ENCODE measurements at places on chromosomes 5 and 9. TPM values are rescaled to one million over a fixed set of nuclear protein-coding genes. Genes with fewer than 3 reads are reported as not detected.

GRCh38 chr9:106963684-106964083, 100.7 kb downstream of the ZNF462 start:
- no peaks in the 10 kb centered on the region for H3K27me3 ChIP-seq
- no peak overlapping the region for H3K27ac ChIP-seq
- DNase-seq: no peak
- H3K4me3 ChIP-seq: no peak overlapping the region

DNA sequence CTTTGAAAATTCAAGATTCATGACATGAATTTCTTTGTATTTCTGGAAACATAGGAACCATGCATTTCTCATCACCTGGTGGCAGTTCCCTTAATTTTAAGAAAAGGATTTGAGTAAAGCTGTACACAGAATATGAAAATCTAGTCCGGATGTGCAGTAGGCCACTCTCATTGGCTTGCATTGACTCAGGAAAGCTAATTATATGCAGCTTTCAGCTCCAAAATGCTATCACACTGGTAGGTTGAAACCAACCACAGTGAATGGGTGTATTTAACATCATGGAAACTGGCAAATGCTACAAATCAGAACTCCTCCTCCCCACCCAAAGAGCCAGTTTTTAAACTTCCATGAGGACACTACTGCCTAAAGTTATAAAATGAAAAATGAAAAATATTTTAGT, 161.6 kb upstream of the FBXL17 start:
- H3K27me3 ChIP-seq: no peaks in the 10 kb centered on the region
- no peaks in the 10 kb centered on the region for H3K4me1 ChIP-seq
- DNase-seq: no peak
- no peaks in the 10 kb centered on the region for H3K36me3 ChIP-seq
- no peak overlapping the region for H3K27ac ChIP-seq

- no peaks in the 10 kb centered on the region for H3K27me3 ChIP-seq
- no peak overlapping the region for H3K27ac ChIP-seq
- H3K4me1 ChIP-seq: peaks cover 68% of the 10 kb centered on the region
These were observed 5.6 kb downstream of the JMY start for GRCh38 chr5:79241535-79241979.

GRCh38 chr9:121196389-121196788, 5.3 kb downstream of the RAB14 start:
- H3K27ac ChIP-seq: peak overlapping the region; percentile 54
- no peaks in the 10 kb centered on the region for H3K27me3 ChIP-seq
- peaks cover 13% of the 10 kb centered on the region for H3K36me3 ChIP-seq
- H3K4me1 ChIP-seq: peaks cover 75% of the 10 kb centered on the region

DNA sequence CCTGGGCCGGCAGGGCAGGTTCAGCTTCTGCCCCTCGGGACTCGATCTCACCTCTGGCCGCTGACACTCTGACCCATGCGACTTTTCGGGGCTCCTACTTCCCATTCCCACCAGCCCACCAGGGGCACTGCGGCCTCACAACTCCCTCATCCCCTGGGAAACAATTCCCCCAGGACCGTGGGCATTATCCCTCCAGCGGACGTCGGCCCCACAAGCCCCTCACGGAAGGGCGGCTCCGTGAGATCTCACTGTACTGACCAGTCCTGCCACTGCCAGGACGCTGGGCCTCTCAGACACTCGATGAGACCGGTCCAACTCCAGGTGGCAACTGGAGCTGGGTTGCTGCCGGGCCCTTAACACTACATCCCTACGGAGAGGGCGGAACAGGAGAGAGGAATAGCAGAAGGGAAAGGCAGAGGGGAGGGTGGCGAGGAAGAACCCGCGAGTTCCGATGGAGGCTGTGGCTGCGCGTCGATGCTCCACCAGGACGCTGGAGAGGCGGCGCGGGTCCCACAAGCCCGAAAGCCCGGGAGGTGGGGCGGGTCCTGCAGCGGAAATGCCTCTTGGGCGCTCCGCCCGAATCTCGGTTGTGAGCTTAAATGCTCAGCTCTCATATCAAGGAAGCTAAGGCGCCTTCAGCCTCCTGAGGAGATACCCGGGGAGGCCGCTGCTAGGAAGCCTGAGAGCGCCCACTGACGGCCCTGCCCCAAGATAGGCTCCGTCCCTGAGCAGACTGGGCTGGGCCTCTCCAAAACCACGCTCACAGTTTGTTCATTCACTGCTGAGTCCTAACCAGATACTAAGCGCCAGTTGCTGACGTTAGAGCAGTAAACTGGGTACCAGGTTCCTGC, 36.3 kb downstream of the VCP start:
- peak overlapping the region; percentile 49 for H3K4me3 ChIP-seq
- peak overlapping the region; percentile 36 for H3K27ac ChIP-seq

TMEM174 gene
- total RNA-seq: not detected

DNA sequence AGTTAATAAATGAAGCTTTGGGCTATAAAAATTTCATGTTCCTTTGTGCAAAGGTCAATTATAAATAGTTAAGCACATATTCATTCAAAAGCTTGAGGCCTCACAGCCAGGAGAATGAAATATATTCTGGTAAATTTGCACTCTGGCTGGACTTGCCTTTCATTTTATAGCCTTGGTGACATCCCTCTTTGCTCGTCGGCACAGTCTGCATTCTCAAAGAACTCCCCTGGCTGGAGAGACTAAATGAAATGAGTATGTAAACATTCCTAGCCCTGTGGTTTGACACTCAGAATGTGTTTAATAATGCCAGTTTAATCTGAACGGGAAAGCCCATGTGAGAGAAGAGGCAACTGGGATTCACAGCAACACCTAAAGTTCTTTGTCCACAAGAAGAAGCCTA, 285.6 kb downstream of the BRINP1 start:
- no peaks in the 10 kb centered on the region for H3K27me3 ChIP-seq
- H3K4me3 ChIP-seq: no peak overlapping the region
- peaks cover 1% of the 10 kb centered on the region for H3K36me3 ChIP-seq
- no peak overlapping the region for H3K27ac ChIP-seq
- H3K4me1 ChIP-seq: no peaks in the 10 kb centered on the region
- DNase-seq: no peak

DNA sequence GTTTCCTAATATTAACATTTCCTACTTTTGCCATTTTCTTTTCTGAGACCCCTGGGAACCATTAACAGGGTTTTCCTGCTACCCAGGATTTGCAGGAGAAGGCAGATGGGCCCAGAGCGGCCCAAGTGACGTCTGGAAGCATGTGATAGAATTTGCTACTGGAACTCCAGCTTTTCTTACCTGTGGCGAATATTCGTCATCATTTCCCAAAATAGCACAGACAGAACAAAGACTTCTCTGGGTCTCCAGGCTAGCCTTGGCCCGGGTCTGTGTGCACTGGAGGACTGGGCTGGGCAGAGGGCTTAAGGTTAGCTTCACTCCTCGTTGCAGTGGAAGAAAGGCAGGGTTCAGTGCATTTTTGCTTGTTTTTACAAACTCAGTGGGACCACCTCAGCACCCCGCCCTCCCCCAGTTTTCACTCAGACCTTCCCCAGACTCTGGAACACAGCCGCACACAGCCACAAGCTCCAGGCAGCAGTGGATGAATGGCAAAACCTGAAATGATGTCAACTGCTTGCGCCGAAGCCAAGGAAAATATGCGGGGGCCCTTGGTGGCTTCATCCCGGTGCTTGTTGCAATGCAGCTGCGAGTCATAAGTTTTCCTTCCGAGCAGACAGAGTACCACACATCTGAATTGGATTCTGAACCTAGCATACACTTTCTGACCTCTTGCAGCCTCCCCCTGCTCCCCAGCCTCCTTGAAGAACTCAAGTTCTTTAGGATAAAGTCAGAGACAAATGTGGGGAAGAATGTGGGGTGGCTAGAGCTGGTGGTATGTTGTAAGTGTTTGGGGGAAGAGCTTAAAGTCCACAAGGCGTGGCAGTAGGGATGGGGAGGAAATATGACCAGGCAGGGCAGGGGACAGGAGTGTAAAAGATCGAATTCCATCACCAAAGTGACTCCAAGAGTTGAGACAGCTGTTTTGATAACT, 586.0 kb downstream of the CCDC171 start:
- peak overlapping the region; percentile 40 for H3K27ac ChIP-seq
- no peaks in the 10 kb centered on the region for H3K27me3 ChIP-seq
- no peaks in the 10 kb centered on the region for H3K36me3 ChIP-seq
- no peak overlapping the region for H3K4me3 ChIP-seq

DNA sequence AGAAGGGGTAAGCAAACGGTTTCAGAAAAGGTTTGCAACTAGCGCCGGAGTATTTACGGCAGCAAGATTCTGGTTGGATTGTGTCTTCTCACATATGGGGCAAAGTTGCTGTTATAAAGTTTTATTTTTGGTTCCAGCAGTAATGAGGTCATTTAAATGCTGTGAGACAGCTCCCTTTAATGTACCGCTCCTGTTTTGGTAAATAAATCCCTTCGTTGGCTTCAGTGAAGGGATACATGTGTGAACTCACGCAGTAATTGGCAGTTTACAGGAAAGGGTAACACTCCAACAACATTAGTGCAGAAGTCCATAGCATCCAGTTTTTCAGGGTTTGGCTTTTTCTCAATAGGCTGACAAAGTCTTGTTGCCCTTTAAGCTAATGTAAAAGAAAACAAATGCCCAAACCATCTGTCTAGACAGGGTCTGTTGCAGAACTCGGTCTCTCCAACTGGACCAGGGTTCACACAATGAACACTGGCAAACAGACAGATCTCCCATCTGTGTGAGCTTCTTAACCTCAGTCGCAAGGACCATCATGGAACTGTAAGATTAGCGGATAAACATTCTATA, 184.0 kb downstream of the GOLPH3 start:
- H3K4me3 ChIP-seq: no peak overlapping the region
- peaks cover 6% of the 10 kb centered on the region for H3K4me1 ChIP-seq
- peaks cover 2% of the 10 kb centered on the region for H3K36me3 ChIP-seq
- no peaks in the 10 kb centered on the region for H3K27me3 ChIP-seq
- no peak for DNase-seq

DNA sequence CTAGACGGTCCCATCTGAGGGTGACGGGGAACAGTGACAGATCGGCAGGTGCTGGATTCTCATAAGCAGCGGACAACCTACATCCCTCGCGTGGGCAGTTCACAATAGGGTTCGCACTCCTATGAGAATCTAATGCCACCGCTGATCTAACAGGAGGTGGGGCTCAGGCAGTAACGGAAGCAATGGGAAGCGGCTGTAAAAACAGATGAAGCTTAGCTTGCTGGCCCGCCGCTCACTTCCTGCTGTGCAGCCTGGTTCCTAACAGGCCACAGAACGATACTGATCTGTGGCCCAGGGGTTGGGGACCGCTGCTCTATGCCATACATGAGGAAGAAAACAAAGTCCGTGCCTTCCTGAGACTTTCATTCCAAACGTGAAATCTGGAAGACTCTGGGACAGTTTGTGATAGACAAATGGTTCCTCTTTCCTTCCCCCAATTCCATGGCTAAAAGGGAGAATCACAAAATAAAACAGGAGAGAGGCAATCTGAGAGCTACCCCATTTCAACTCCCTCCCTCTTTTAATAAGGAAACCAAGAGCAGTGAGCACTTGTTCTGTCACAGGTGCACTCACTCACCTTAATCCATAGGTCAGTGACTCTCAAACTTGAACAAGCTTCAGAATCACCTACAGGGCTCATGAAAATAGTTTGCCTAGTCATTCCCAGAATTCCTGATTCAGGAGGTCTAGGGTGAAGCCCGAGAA, 12.1 kb downstream of the PDCL start:
- H3K27ac ChIP-seq: peak overlapping the region; percentile 90
- peak; percentile 40 for DNase-seq
- H3K36me3 ChIP-seq: peaks cover 14% of the 10 kb centered on the region
- H3K4me3 ChIP-seq: peak overlapping the region; percentile 57
- H3K4me1 ChIP-seq: peaks cover 31% of the 10 kb centered on the region
- H3K27me3 ChIP-seq: no peaks in the 10 kb centered on the region

INSL4 gene
- total RNA-seq: not detected

- no peaks in the 10 kb centered on the region for H3K36me3 ChIP-seq
- no peaks in the 10 kb centered on the region for H3K27me3 ChIP-seq
- DNase-seq: no peak
- no peak overlapping the region for H3K27ac ChIP-seq
These were observed 463.9 kb downstream of the ANXA1 start for GRCh38 chr9:73615557-73615956.

GRCh38 chr9:115212125-115212605, 94.2 kb upstream of the TNC start:
- H3K27me3 ChIP-seq: peaks cover 67% of the 10 kb centered on the region
- no peak for DNase-seq
- peaks cover 3% of the 10 kb centered on the region for H3K4me1 ChIP-seq

All from activated naive CD8-positive, alpha-beta T cell treated with anti-CD3 and anti-CD28 coated beads for 36 hours (primary cell).